ENCODE measurements at places on chromosomes 7 and 10.

DNA sequence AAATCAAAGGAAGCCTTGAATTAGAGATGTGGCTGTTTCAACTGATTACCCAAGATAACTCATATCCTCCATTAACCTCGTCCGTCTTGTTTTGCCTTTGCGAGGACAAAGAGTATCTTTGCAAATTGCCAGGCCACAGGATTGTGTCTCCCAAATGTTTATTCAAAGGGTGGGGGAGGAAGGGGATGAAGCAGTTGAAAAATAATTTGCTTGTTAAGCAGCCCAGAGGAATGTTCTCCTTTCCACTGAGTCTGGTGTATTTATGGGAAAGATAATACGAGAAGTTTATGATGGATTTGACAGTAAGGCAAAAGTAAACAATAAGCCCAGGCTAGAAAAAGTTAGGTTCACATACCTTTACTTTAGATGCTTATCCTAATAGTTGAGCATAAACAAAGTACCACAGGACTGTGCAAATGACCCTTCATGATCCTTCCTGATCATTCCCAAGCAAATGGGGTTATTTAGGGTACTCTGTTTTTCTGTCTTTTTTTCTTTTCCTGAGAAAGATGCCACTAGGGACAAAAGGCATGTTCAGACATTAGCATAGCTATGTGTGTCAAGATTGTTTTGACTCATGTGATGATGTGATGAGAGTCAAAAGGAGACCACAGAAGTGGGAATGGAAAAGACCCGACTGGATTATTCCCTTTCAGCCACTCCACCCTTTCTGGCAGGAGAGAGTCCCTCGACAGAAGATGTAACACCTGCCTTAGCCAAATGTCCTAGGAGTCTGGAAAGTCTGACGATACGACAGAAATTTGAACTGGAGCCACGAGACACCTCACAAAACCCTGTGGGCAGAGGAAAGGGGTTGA lies 243.0 kb upstream of the GLI3 start:
- DNase-seq = no peak

- DNase-seq = no peak
Observed at GRCh38 chr10:116269619-116270018, 3.4 kb downstream of the GFRA1 start.

GRCh38 chr7:107167483-107168232 lies 1.1 kb upstream of the HBP1 start:
- no peak for DNase-seq

DNA sequence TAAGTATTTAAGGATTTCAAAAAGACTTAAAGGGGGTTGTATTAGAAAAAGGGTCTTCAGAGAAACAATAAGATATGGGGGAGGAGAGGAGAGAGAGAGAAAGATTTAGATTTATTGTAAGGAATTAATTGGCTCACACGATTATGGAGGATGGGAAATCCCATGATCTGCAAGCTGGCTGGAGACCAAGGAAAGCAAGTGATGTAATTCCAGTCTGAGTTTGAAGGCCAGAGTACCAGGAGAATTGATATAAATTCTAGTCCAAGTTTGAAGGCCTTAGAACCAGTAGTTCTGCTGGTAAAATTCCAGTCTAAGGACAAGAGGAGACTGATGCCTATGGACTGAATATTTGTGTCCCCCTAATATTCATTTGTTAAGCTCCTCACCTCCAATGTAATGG lies 20.6 kb upstream of the SLC13A1 start:
- no peak for DNase-seq

DNA sequence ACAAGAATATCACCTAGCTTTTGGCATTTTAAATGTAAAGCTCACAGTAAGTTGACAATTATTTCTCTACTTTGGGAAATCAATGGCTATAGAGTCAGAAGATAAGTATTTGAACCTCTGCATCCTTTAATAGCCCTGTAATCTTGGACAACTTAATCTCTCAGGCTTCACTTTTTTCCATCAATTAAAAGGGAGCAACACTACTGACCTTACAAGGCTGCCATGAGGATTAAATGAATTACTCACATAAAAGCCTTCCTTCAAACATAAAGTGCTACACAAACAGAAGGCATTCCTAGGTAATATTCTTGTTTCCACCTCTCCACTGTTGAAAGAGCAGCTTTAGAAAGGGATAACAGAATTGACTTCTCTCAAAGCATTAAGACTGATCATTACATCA lies 266.0 kb downstream of the RNLS start:
- DNase-seq = no peak

- DNase-seq = no peak
Observed at GRCh38 chr10:82020999-82021398, 146.0 kb downstream of the NRG3 start.

DNA sequence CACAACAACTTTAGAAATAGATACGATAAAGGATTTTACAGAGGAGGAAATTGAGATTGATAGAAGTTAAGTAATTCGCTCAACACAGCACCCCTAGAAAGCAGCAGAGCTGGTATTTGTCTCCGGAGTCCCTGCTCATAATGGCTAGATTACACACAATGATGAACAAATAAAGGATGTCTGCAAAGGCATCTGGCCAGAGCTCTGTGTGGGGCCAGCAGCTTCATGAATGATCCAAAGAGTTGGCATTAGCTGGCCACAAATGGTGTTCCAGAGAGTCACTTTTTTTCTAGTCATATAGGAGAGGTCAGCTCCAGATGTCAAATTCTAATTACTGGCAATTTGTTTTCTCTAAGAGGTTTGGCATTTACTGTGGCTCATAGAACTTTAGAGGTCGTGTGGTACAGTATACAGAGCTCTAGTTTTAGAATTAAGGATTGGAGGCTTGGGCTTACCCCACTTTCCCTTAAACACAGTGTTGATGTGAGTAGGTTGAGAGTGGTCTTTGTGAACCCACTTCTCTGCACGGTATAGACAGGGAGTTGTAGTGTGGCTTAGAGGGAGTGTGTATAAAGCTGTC lies 186.2 kb downstream of the BICC1 start:
- DNase-seq = no peak

DNA sequence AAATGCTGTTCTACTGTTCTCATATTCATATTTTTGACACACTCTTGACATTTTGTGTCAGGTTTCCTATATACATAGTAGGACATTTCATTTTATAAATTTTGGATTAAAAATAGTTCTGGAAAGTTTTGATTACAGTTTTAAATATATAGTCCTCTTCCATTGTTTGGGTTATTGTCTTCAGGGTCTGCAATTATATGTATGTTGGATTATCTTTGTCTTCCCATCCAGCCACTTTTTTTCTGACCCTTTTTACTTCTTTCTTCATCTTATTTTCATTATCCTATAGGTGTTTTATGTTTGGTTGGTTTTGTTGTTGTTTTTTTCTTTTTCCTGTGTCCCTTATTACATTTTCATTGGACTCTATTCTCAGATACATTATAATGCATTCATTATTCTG lies 71.1 kb upstream of the CCDC6 start:
- DNase-seq = no peak

DNA sequence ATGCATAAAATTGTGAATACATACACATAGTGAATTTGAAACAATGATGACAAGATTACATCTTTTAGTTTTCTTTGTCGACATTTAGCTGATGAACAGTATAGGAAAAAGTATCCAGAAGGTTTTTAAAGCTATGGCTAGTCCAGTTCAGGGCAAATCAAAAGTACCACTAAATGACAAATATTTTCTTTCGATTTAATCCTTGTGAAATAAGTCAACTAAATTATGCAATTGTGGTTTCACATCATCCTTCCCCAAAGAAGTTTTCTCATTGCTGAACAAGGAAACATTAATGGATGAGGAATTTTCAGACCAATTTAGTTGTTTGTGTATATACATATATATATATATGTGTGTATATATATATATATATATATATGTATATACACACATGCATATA lies 774.0 kb downstream of the DNAJB9 start:
- no peak for DNase-seq

DNA sequence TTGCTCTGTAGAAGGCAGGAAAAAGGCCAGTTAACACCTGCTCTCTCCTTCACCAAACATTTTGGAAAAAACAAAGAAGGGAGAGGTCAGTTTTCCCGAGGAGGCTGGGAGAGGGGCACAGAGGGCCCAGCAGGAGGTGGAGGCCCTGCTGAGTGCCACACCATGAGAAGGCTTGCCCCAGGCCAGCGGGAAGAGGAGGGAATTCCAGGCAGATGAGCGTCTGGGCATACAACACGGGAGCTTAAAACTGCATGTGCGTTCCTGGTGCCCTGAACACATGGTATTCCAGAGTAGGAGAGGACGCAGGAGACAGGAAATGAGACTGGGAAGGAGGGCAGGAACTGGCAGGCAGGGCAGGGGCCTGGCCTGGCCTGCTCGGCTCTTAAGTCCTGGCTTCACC lies 182.4 kb downstream of the CCDC3 start:
- DNase-seq = no peak

GRCh38 chr7:129252128-129252527 lies 27.3 kb downstream of the AHCYL2 start:
- DNase-seq = no peak

DNA sequence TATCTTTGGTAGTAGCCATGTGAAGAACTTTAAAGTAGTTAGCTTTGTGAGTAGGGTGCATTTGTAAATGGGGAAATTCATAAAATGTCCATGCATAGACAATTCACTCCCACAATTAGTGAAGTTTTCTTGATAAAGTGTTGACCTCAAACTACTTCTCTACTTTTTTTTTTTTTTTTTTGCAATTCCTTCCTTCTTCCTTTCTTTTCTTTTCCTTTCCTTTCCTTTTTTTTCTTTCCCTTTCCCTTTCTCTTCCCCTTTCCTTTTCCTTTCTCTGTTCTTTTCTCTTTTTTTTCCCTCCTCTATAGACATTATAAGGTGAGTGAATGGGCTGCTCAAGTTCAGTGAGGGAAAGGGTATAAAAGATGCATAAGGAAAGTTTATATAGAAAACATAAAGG lies 184.2 kb downstream of the PTEN start:
- DNase-seq = no peak

DNA sequence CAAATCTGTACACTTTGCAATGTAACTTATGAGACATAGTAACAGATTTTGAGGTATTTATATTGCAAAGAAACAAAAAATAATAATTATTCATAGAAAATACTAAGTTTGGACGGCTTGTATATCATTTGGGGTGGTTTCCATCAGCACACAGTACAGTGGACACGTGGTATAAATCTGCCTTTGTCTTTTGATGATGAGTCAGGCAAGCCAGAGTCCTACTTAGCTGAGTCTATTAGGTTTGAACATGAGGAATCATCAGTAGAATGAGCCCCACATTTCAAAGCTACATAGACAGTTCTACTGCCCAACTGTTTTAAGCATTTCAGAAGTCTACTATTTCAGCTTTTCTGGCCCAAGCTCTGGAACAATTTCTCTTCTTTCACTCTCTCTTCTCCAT lies 803.2 kb downstream of the PHTF2 start:
- DNase-seq = no peak

DNA sequence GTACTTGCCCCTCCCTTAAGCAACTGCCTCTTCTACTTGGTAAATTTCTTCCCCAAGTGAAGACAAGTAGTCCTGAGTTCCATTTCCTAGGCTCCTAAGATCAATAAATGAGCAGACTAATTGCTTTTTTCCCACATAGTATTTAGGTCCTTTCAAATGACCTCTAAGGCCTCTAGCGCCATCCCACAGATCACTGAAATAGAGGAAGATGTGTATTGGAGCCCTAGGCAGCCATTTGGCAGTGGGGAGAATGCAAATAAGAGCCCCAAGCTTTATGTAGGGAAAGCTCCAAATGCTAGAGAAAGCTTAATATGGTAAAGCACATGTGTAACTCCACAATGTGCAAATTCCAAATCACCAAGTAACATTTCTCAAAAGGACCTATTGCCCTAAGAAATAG lies 316.5 kb upstream of the PHF14 start:
- DNase-seq = no peak

- no peak for DNase-seq
Observed at GRCh38 chr7:93178213-93178612, 30.0 kb upstream of the SAMD9L start.

GRCh38 chr10:44824607-44825006 lies 86.5 kb upstream of the TMEM72 start:
- DNase-seq = no peak

DNA sequence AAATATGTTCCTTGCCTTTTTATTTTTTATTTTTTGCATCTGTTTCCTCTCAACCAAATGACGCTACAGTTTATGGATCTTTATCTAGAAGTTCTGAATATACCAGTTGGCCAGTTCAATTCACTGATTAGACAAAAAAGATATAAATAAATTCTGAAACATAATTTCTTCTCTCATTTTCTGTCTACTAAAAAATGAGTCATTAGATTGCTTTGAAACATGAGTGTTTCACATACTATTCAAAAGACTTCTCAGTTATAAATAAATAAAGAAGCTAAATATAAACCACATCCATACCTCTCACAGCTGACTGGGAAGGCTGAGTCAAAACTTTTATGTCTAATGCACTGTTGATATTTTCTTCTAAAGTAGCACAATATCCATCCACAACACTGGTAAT lies 97.6 kb upstream of the GPR22 start:
- no peak for DNase-seq

DNA sequence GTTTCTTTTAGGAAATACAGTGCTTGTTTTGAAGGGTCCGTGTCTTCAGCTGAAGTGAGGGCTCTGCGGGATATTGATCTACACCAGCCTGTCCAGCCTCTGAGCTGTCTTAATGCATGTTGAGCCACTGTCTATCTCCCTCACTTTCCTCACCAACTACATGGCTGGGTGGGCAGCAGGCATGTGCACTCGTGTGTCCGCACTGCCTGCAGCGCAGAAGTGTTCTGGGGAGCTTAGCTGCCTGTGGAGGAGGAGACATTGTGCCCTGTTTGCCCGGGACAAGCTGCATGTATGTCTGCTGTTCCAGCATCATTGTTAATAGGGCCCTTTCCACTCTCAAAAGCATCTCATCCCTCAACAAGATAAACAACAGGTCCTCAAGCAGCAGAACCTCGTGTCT lies 133.1 kb upstream of the EEPD1 start:
- DNase-seq = no peak

DNA sequence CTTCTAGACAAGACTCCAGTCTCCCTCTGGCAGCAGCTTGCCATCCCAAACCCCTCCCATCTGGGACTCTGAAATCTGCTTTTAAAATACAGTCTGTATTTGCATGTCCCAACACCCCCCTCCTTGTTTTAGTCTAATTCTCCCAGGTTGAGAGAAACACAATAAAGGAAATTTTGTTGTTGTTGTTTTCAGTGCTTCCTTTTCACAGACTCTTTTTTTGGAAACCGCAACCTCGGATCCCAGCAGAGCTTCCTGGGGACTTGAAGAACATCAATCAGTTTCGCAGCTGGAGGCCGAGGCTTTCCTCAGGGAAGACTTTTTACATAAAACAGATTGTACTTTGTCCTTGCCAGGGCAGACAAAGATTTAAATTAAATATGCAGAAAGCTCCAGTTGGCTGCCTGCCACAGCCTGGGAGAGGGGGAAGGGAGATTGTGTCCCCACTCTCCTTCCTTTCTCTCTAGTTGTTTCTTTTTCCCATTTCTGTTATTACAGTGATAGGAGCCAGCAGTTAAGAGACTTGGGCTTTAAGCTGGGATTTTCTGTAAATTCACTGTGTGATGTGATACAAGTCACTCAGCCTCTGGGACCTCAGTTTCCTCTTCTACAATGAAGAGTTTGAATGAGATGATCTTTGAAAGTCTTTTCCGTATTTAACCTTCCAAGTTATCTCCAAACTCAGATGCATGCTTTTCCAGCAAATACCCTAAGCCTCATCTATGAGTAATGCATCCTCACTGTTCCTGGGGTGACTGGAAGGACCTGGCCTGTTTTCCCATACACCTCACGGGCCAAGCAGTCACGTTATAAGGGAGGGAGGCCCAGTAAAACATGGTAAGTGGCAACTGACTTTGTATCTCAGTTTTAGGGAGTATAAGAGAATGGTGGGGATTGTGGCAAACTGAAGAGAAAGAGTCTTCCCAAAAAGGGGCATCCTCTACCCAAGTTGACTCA lies 192.3 kb downstream of the REEP3 start:
- DNase-seq = no peak

- no peak for DNase-seq
Observed at GRCh38 chr10:6299743-6300105, 97.0 kb downstream of the PFKFB3 start.

Data from esophagus squamous epithelium (tissue), 5 donors.